ENCODE measurements at places on chromosomes 2 and 18.

DNA sequence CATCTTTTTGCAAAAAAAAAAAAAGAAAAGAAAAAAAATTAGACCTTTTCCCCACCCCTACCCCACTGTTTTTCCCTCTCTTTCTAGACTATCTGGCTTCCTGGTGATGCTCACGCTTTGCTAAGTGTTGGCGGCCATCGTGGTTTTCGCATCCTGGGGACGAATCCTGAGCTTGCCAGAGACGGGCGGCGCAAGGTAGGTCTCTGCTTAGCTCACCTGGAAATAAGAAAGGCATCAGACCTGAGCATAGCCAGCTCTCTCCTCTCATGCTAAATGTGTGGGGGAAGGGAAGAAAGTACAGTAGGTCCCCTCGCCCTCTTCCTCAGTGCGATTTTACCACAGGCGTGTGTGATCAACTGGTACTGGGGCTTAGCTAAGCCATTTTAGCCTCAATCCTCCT, 90.5 kb downstream of the KLHL29 start:
- DNase-seq = no peak

- no peak for DNase-seq
Observed at GRCh38 chr2:215423234-215423633, 12.6 kb downstream of the FN1 start.

- DNase-seq = no peak
Observed at GRCh38 chr18:78123144-78123909, 856.3 kb upstream of the SALL3 start.

DNA sequence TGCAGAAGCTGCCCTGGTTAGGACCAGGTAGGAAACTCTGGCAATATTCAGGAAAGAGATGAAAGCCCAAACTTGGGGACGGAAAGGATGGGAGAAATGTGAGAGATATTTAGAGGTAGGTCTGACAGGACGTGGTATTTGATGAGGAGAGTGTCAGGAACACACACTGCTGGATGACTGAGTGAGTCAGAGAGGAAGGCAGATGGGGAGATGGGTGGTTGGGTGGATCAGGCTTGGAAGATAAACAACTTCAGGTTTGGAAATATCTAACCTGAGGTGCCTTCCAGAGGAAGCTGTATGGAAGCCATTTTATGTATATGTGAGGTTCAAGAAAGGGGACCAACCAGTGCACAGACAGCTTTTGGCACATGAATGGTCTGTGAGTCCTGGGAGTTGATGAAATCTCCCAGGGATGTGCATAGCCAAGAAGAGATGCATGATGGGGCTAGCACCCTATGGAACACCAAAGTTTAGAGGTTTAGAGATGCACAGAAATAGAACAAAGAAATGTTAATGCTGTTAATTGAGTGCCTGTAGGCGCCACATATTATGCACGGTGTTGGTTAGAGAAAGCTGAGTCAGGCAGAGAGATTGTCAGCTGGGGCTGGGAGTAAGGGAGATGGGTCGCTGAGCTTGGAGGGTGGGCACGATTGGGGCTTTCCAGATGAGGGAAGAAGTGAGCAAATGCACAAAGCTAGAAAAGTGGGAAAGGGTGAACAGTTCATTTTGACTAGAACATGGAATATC, 101.0 kb downstream of the VIT start:
- DNase-seq = no peak

GRCh38 chr2:241325257-241325656, 9.5 kb downstream of the SEPTIN2 start:
- no peak for DNase-seq
